K562 (cell line): ENCODE measurements at places on chromosomes 13 and 19.

DNA sequence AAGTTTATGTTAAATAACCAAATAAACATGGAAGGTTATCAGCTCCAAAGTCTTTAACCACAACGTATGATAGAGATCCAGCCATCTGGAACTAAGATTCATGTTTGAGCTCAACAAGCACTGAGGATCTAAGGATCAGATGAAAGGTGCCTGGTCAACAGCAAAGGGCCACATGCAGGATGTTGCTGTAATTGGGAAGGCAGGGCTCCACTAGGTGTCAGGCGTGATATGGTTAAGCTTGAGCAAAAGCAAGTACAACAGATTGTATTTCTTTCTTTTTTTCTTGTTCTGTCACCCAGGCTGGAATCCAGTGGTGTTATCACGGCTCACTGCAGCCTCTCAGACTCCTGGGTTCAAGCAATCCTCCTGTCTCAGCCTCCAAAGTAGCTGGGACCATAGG lies 12.0 kb downstream of the EBPL start:
- no peak overlapping the region for H3K27ac ChIP-seq
- H3K27me3 ChIP-seq: no peaks in the 10 kb centered on the region
- peaks cover 25% of the 10 kb centered on the region; the same call in 1 of the 3 replicates for H3K36me3 ChIP-seq
- DNase-seq: no peak
- H3K4me3 ChIP-seq: no peak overlapping the region

- no peaks in the 10 kb centered on the region; the same call in 1 of the 2 replicates for H3K27me3 ChIP-seq
- no peak for DNase-seq
- no peaks in the 10 kb centered on the region for H3K36me3 ChIP-seq
- H3K4me3 ChIP-seq: no peak overlapping the region
These were observed 11.5 kb upstream of the SERPINE3 start for GRCh38 chr13:51327961-51328360.

DNA sequence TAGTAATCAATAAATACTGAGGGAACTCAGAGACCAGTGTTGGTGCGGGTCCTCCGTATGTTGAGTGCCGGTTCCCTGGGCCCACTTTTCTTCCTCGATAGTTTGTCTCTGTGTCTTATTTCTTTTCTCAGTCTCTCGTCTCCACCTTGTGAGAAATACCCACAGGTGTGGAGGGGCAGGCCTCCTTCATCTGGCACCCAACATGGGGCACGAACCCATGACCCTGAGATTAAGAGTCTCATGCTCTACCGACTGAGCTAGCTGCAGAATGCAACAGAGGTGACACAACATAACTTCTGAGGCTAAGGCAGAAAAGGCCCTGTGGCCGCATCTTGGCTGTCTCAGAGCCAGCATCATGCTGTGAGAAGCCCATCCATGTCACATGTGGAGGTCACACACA lies 5.3 kb upstream of the ZNF613 start:
- no peak overlapping the region for H3K27ac ChIP-seq
- H3K27me3 ChIP-seq: no peaks in the 10 kb centered on the region
- no peak overlapping the region for H3K4me3 ChIP-seq

GRCh38 chr19:41161903-41162302 lies 31.1 kb upstream of the CYP2S1 start:
- peaks cover 4% of the 10 kb centered on the region; the same call in 1 of the 2 replicates for H3K4me1 ChIP-seq
- no peak overlapping the region for H3K4me3 ChIP-seq
- no peak overlapping the region for H3K27ac ChIP-seq
- H3K36me3 ChIP-seq: no peaks in the 10 kb centered on the region

- no peak for DNase-seq
- H3K27ac ChIP-seq: no peak overlapping the region
- peaks cover 17% of the 10 kb centered on the region for H3K27me3 ChIP-seq
- H3K4me3 ChIP-seq: no peak overlapping the region
- no peaks in the 10 kb centered on the region for H3K4me1 ChIP-seq
- no peaks in the 10 kb centered on the region for H3K36me3 ChIP-seq
These were observed 86.4 kb upstream of the SOX21 start for GRCh38 chr13:94798738-94799137.

DNA sequence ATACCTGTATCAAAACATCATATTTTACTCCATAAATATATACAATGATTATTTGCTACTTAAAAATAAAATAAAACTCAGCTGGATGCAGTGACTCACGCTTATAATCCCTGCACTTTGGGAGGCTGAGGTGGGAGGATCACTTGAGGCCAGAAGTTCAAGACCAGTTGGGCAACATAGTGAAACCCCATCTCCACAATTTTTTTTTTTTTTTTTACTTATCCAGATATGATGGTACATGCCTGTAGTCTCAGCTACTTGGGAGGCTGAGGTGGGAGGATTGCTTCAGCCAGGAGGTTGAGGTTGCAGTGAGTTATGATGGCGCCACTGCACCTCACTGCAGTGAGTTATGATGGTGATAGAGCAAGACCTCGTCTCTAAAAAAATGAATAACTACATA lies 22.4 kb downstream of the POU2F2 start:
- no peaks in the 10 kb centered on the region; the same call in 2 of the 3 replicates for H3K4me1 ChIP-seq
- no peak overlapping the region for H3K4me3 ChIP-seq
- no peak overlapping the region for H3K27ac ChIP-seq
- peaks cover 8% of the 10 kb centered on the region; the same call in 1 of the 3 replicates for H3K27me3 ChIP-seq
- H3K36me3 ChIP-seq: no peaks in the 10 kb centered on the region

DNA sequence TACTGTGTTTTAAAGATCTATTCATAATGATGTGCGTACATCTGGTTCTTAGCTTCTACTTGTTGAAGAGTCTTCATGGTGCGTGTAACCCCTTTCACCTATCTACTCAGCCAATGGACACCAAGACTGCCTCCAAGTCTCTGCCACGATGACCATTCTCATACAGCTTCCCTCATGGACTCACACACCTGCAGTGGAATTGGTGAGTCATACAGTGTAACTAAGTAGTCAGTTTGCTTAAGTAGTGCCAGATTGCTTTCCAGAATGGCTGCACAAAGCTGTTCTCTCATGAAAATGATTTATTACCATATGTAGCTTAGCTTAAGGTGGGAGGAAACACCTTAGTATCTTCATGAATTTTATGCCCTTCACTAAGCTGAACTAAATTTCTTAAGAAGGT lies 112.3 kb downstream of the AKAP11 start:
- H3K4me1 ChIP-seq: no peaks in the 10 kb centered on the region
- no peak overlapping the region for H3K4me3 ChIP-seq
- no peaks in the 10 kb centered on the region for H3K36me3 ChIP-seq
- DNase-seq: no peak
- H3K27ac ChIP-seq: no peak overlapping the region

DNA sequence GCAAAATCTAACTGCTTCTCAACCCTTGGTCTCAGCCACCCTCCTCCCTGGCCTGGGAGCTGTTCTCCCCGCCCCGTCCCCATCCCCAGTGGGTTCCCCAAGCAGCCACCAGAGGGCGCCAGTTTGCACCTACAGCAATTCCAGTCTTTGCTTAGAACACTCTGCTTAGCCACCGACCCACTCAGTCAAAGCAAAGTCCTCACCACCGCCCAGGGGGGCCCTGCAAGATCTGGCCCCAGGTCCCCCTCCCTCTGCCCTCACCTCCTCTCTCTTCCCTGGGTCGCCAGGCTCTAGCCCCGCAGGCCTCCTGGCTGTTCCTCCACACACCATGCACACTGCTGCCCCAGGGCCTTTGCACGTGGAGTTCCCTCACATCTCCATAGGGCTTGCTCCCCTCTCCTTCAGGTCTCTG lies 12.4 kb downstream of the TMEM143 start:
- no peaks in the 10 kb centered on the region for H3K27me3 ChIP-seq
- H3K36me3 ChIP-seq: no peaks in the 10 kb centered on the region
- no peak overlapping the region for H3K4me3 ChIP-seq
- H3K27ac ChIP-seq: no peak overlapping the region
- DNase-seq: peak; percentile 86
- H3K4me1 ChIP-seq: peaks cover 9% of the 10 kb centered on the region; the same call in 2 of the 3 replicates

- no peaks in the 10 kb centered on the region; the same call in 1 of the 2 replicates for H3K27me3 ChIP-seq
- no peak overlapping the region for H3K4me3 ChIP-seq
- no peak overlapping the region for H3K27ac ChIP-seq
These were observed 55.7 kb upstream of the DCT start for GRCh38 chr13:94535231-94535630.

- no peaks in the 10 kb centered on the region for H3K27me3 ChIP-seq
- peaks cover 20% of the 10 kb centered on the region; the same call in 2 of the 3 replicates for H3K4me1 ChIP-seq
- DNase-seq: peak; percentile 69
- no peak overlapping the region for H3K4me3 ChIP-seq
- peak overlapping the region; percentile 50 for H3K27ac ChIP-seq
- peaks cover 8% of the 10 kb centered on the region; the same call in 2 of the 3 replicates for H3K36me3 ChIP-seq
These were observed 100.3 kb upstream of the DOCK9 start for GRCh38 chr13:99078017-99078771.

GRCh38 chr19:34096020-34096915 lies 76.0 kb upstream of the LSM14A start:
- no peak overlapping the region for H3K4me3 ChIP-seq
- H3K36me3 ChIP-seq: no peaks in the 10 kb centered on the region
- H3K27me3 ChIP-seq: peaks cover 6% of the 10 kb centered on the region; the same call in 1 of the 2 replicates
- peak; percentile 65 for DNase-seq
- H3K27ac ChIP-seq: no peak overlapping the region

GRCh38 chr13:77728265-77729125 lies 31.0 kb downstream of the SLAIN1 start:
- H3K27me3 ChIP-seq: no peaks in the 10 kb centered on the region
- H3K36me3 ChIP-seq: no peaks in the 10 kb centered on the region
- no peak for DNase-seq
- no peak overlapping the region for H3K4me3 ChIP-seq
- H3K27ac ChIP-seq: no peak overlapping the region
- no peaks in the 10 kb centered on the region for H3K4me1 ChIP-seq

DNA sequence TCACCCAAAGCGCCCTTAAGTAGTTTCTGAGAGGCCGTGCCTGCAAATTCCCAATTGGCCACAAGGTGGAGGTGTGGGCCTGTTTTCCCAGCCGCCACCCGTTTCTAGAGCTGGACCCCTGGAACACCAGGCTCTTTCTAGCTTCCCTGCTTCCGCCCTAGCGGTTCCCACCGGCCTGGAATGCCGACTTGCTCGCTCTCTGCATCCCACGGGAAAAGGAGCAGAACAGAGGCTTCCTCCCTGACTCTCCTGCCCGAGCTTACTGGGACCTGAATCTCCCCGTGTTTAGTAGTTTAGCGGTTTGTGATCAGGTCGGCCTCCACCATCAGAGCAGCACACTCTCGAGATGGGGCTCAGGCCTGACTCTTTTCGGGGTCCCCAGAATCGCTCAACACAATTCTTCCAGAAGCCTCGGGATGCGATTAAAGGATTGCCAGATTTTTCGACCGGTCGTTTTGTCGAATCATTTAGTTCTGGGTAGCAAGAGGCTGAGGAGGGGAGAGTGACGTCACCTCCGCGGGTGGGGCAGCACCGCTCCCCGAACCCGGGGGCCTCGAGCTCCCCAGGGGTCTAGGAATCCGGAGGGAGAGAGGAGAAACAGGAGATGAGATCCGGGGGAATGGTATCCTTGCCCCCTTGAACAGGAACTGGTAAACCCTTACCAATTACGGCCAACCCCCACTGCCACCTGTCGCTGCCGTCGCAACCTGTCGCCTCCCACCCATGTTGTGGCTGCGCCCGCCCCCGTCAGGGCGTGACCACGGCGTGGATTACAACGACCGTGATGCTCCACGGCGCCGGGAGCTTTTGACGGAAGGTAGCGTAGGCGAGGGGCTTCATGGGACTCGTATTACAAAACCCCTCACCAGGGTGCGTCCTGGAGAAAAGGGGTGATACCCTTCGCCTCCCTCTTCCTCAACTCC lies 8.0 kb downstream of the NAPSA start:
- H3K27me3 ChIP-seq: no peaks in the 10 kb centered on the region
- peaks cover 36% of the 10 kb centered on the region for H3K4me1 ChIP-seq
- peak overlapping the region; percentile 43 for H3K4me3 ChIP-seq

DNA sequence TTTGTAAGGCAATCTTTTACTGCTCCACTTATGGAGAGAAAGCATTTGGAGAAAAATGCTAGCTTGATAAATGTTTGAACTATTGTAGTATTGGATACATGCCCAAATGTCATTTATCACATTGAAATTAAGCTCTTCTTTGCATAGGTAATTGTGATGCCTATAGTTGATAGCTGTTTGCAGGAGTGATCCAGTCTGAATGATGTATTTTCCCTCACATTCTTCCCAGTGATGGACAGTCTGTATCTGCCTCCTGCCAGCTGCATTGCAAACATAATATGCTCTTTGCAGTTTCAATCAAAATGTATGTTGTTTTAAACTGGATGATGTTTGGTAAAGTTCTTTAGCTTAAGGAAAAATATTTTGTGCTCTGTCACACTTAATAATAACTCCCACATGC lies 89.8 kb downstream of the EDNRB start:
- no peak for DNase-seq

DNA sequence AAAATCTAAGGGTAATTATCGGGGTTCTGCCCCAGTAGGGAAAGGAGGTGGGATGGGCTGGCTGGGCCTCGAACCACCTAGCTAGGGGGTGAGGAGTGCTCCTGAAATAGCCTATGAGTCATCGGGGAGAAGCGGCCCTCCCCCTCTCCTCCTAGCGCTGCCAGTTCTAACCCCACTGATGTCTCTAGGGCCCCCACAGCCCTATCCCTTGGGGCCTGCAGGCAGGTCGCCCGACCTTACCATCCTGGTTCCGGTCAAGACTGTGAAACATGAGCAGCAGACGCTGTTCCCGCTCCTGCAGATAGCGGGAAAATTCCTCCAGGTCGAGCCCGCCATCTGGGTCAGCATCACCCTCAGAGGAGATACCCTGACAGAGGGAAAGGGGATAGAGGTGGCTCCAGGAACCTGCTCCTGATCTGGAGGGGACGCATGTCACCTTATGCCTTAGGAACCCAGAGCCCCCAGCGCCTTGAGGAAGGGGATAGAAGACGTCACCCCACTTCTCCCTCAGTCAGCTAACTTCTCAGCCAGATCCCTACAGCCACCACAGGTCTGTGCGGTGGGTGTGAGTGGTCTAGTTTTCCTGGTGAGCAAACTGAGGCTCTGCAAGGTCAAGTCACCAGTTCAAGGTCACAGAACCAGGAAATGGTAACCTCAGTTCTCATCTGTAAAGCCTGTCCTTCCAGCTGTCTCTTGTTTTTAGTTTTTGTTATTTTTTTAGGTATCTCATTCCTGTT lies 1.5 kb downstream of the SLC25A23 start:
- peak; percentile 79 for DNase-seq
- peaks cover 28% of the 10 kb centered on the region for H3K4me1 ChIP-seq
- peak overlapping the region; percentile 77 for H3K4me3 ChIP-seq
- peaks cover 43% of the 10 kb centered on the region; the same call in 2 of the 3 replicates for H3K36me3 ChIP-seq

- no peaks in the 10 kb centered on the region for H3K36me3 ChIP-seq
- H3K4me1 ChIP-seq: no peaks in the 10 kb centered on the region
- H3K4me3 ChIP-seq: no peak overlapping the region
- H3K27me3 ChIP-seq: no peaks in the 10 kb centered on the region
- H3K27ac ChIP-seq: no peak overlapping the region
These were observed 97.3 kb downstream of the SERP2 start for GRCh38 chr13:44470638-44471562.

GRCh38 chr19:44530777-44531176 lies 1.3 kb upstream of the CEACAM20 start:
- H3K36me3 ChIP-seq: no peaks in the 10 kb centered on the region
- H3K27me3 ChIP-seq: peaks cover 39% of the 10 kb centered on the region
- no peak for DNase-seq
- H3K4me3 ChIP-seq: no peak overlapping the region

GRCh38 chr19:46080561-46080960 lies 39.8 kb upstream of the IGFL4 start:
- DNase-seq: no peak
- peaks cover 8% of the 10 kb centered on the region for H3K4me1 ChIP-seq
- no peak overlapping the region for H3K27ac ChIP-seq
- 0 out of 3 replicates have a peak, but pooled peaks cover 2% of the 10 kb centered on the region for H3K27me3 ChIP-seq

GRCh38 chr19:13044231-13044836 lies 49.1 kb downstream of the NFIX start:
- DNase-seq: no peak
- H3K27me3 ChIP-seq: no peaks in the 10 kb centered on the region
- H3K4me1 ChIP-seq: no peaks in the 10 kb centered on the region; the same call in 2 of the 3 replicates
- H3K27ac ChIP-seq: no peak overlapping the region
- 0 out of 3 replicates have a peak, but pooled peaks cover 15% of the 10 kb centered on the region for H3K36me3 ChIP-seq

- H3K27me3 ChIP-seq: no peaks in the 10 kb centered on the region
- H3K4me3 ChIP-seq: no peak overlapping the region
- no peak overlapping the region for H3K27ac ChIP-seq
These were observed 125.5 kb downstream of the POSTN start for GRCh38 chr13:37473035-37473434.
